NCI-H1436 (cell line): ENCODE measurements at places on chromosomes 2 and 18.

DNA sequence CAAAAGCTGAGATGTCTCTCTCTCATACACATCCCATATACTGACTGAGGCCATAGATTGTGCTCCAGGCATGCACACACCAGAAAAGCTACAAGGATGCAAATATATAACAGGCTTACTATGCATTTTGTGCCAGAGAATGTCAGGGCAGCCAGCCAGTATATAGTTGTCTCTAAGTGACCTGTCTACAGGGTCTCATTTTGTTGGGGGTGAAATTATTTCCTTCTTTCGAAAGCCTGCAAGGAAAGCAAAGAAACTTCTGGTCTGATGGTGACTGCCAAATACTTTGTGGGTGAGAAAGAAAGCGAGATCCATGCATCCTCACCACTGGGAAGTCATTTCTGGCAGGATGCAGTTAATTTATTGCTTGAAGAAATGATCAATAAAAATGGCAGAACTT lies 70.2 kb downstream of the CDCA7 start:
- DNase-seq: no peak

DNA sequence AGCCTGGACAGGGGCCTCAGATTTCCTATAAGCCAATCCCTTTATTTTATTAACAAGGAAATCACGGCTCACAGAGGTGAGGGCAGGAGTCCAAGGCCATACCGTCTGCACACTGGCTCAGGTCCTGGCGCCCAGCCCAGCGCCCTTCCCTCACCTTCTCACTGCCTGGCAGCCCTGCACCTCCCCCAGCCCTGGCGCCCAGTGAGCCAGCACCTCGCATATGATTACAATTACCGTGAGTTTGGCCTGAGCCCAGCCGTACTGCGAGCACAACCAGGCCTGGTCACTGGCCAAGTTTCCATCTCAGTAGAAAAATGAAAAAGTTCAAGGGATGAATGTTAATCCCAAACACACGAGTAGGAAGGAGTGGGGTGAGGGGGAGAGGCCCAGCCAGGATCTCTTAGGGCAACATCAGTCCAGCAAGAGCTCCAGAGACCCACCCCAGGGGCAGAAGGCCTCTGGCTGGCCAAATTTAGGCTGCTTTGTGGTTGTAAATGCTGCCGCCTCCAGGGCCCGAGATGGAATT lies 68.4 kb downstream of the MCFD2 start:
- DNase-seq: no peak

- DNase-seq: no peak
These were observed 94.1 kb downstream of the KLHL29 start for GRCh38 chr2:23478933-23479683.

GRCh38 chr18:44758861-44759631 lies 78.4 kb downstream of the SETBP1 start:
- no peak for DNase-seq

GRCh38 chr2:32862269-32863055 lies 84.3 kb upstream of the LTBP1 start:
- no peak for DNase-seq

GRCh38 chr2:8680822-8681760 lies 765 bp upstream of the ID2 start:
- peak; percentile 71 for DNase-seq

- no peak for DNase-seq
These were observed 475.8 kb downstream of the TXNL1 start for GRCh38 chr18:56162311-56163265.

DNA sequence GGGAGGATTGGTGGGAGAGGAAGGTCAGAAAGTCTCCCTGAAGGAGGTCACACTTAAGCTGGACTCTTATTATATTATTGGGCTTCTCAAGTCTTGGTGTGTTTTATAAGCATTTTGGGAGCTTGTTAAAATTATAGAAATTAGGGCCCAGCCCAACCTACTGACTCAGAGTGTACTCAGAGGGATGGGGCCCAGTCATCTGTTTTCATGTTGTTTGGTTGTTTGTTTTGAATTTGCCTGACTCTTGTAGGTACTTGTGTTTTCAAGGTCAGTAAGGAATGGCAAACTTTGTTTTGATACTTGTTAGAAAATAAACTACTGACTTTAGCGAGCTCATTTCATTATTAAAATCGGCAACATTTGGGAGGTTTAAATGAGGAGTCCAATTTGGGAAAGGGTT lies 152.0 kb downstream of the INSIG2 start:
- DNase-seq: no peak

- no peak for DNase-seq
These were observed 13.1 kb downstream of the RNU2-63P start for GRCh38 chr2:88003074-88003755.

DNA sequence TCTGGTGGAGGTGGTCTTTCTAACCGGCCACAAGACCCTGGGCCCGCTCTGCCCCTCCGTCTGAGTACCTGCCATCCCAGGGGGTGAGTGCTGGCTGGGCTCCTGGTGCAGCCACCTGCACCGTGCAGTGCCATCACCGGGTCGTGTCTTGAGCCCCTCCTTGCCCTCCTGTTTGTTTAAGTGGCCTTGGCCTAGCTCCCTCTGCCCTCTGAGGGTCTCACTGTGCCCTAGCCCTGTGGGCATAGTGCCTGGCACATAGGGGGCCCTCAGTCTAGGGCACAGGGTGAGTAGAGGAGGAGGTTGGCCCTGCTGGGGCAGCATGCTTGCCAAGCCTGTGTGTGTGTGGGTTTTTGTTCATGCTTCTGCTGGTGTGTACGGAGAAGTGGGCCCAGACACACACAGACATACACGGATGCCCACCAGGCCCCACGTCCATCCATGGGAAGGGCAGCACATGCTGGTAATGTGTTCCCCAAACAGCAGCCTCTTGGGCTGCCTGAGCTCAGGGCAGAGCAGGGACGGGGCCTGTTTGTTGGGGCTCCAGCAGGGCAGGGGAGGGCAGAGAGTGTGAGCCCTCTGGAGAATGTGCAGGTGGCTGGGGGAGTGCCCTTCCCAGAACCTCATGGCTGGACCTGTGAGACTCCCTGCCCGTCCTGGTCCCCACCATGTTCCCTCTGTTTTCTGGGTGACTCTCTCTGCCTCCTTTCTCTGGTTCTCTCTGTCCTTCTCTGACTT lies 94.6 kb downstream of the GLI2 start:
- no peak for DNase-seq
